ENCODE measurements at places on chromosomes 5 and 9.

DNA sequence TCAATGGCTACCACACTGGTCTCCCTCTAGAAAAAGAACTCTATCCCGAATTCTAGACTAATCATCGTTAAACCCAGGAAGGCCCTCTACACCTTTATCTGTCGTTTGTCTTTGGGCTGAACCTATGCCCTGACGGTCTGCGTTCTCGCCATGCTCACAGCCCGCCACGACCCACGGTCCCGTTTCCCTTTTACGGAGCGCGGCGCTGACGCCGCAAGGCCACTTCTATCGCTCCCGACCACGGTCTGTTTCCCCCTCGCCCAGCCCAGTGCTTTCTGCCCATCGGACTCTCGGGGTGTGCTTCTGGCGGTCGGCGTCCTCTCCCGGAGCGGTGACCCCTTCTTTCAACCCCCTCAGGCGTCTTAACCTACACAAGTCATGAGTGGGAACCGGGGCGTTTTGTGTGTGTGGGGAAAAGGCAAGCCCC lies 974 bp downstream of the C9orf40 start:
- no peak for DNase-seq

GRCh38 chr5:164255598-164256213 lies 750.3 kb downstream of the MAT2B start:
- DNase-seq = no peak

DNA sequence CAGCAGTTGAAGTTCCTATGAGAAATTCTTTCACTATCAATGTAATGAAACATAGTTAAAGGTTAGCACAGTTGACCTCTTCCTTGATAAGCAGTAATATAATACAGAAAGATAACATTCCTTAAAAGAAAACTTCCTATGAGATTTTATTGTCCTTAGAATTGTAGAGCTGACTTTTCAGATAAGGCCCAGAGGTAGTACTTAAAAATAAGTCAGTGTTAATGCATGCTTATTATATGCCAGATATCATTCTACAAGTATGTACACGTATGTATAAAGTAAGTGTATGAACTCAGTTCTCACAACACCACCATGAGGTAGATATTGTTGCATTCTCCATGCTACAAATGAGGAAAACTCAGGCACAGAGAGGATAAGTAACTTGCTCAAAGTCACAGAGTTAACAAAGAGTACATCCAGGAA lies 15.3 kb downstream of the AP3S1 start:
- no peak for DNase-seq

DNA sequence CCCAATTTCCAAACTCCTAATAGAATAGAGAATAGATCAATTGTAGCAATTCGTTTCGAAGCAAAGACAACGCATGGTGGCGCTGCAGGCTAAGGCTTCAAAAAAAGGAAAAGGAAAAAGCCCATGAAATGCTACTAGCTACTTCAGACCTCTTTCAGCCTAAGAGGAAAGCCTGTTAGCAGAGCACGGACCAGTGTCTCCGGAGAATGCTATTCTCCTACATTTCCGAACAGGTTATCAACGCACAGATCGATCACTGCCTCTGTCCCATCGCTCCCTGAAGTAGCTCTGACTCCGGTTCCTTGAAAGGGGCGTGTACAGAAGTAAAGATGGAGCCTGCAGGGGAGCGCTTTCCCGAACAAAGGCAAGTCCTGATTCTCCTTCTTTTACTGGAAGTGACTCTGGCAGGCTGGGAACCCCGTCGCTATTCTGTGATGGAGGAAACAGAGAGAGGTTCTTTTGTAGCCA lies at the start of gene PCDHB15:
Gene PCDHB15 (plus strand): TSS at position 146 of the 468 bp plus-strand sequence. CDS start 184 bp downstream, at position 330.
- no peak for DNase-seq

- DNase-seq = no peak
Measured at GRCh38 chr9:99851500-99851822, 29.8 kb downstream of the NR4A3 start.

DNA sequence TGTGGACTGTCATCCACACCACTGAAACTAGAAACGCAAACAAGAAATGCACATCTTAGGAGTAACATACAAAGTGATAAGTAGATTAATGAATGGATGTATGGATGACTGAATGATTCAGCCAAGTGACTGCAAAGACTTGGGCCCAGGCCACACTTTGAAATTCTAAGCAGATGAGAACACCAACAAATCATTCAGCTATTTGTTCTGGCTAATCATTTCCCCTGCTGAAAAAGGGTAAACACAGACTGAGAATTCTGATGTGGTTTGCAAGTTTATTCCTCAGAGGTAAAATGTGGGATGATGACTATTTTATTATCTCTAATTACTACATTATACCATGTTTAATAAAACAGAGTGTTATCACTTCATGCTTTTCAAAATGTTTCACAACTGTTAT lies 163.2 kb upstream of the ADAMTS16 start:
- DNase-seq = no peak

DNA sequence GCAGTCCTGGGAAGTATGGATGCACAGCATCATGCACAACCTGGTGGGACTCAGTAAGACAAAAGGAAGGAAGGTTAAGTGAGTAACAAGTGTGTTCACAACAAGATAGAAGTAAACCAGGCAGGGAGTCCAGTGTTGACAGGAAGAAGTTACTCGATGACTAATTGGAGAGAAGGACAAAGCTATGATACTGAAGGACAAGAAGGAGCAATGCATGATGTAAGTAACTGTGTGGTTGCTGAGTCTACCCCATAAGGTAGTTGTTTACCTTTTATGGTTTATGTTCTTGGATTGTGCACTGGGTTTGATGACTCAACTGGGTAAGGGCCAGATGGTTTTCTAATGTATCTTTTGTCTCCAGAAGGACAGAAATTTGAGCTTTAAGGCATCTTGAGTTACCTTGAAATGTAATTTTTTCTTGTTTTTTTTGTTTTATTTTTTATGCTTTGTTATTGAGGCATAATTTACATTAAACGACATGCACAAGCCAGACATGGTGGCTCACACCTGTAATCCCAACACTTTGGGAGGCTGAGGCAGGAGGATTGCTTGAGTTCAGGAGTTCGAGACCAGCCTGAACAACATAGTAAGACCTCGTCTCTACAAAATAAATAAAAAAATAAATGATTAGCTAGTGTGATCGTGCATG lies 89.2 kb upstream of the CAST start:
- DNase-seq = peak; percentile 13

DNA sequence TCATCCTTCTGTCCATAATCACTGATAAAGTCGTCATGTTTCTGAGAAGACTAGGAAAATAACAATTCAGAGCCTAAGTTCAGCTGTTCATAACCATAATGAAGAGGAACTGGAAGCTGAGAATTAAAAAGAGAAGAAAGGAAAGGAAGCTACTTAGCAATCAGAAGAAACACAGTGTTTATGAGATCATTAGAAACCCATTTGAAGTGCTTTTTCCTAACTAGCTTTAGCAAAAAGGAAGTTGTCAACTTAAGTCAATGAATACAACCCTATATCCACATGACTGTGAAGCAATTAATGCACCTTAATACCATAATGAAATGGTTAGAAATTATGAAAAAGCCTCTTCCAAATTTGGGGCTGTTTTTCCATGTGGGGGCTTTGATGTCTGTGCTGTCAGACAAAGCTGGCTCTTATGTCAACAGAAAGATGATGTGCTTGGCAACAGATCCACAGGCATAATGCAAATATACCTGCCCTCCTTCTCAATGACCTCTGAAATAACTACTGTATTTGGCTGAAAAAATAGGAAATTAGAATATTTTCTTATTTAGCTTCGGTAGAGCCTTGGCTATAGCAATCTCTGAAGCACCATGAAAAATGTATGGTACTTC lies 463.5 kb downstream of the RASEF start:
- no peak for DNase-seq

DNA sequence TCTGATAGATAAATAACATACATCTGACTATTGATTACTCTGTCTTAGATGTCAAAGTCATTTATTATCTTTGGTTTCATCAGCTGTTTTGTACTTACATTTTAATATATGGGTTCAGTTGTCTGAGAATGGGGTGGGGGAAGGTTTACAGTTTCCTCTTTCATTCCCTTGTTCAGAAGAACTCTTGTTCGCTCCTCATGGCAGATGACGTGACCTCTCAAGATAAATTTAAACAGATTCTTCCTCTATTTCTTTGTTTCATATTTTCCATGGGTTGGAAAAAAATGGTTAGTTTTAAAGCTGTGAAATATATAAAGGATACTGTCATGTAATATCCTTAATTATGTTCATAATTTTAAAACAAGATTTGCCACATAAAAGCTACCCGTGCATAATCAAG lies 61.4 kb downstream of the TSSK1B start:
- DNase-seq = no peak

GRCh38 chr5:61178702-61179101 lies 16.4 kb upstream of the SMIM15 start:
- DNase-seq = no peak

- DNase-seq = no peak
Measured at GRCh38 chr9:20566401-20566800, 55.9 kb downstream of the MLLT3 start.

DNA sequence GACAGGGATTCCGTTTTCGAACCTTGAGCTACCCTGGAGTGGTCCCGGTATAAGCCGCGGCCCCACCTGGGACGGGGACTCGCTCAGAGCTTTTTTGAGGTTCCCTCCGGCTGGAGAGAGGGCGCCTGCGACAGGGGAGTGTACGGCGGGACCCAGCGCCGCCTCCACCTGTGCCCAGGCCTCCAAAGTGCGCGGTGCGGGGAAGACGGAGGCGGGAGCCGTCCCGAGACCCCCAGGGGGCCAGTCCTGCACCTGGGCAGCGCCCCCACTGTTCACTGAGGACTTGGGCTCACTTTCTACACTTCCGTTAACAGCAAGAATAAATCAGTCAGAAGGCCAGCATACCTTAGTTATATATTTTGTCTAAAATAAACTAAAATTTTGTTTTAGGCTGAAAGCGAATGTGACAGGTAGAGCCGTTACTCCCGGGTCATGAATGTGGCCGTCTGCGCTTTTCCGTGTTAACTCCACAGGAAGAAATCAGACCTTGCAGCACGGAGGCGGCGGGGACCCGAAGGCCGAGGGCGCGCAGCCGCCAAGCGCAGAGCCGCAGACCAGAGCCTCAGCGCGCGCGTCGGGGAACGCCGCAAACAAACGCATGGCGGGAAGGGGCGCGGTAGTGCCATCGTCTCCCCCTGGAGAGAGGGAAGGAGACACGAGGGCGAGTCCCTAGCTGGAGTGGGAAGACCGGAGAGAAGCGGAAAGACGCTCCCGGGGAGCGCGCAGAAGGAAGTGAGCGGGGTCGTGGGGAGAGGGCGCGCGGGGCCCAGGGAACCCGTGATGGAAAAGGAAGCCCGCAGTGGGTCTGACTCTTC lies 14.1 kb downstream of the TRIM7 start:
- no peak for DNase-seq

- DNase-seq = peak; percentile 26
Measured at GRCh38 chr9:110089681-110090370, 118.1 kb downstream of the C9orf152 start.

GRCh38 chr9:79939819-79940218 lies 368.1 kb downstream of the TLE4 start:
- DNase-seq = no peak

DNA sequence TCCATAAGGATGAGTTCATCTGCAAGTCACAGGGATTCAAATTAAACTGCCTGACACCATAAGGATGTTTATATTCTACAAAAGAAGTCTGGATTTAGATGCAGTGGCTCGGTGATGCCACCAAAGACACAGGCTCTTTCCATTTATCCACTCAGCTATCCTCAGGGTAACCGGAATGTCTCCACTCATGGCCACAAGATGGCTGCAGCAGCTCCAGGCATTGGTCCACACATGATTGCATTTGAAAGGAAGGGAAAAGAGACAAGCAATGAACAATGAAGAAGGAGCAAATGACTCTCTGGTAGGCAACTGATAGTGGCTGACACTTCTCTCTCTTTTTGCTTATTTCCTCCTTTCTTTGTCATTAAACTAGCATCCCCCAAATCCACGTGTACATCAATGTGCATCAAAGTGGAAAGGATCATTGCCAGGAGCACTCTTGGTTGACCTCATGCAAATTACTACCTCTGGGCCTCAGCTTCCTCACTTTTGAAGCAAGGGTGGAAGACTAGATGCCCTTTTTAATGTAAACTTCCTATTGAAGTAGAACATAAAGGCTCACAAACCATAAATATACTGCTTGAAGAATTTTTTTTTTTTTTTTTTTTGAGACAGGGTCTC lies 7.2 kb upstream of the SNX30 start:
- no peak for DNase-seq

DNA sequence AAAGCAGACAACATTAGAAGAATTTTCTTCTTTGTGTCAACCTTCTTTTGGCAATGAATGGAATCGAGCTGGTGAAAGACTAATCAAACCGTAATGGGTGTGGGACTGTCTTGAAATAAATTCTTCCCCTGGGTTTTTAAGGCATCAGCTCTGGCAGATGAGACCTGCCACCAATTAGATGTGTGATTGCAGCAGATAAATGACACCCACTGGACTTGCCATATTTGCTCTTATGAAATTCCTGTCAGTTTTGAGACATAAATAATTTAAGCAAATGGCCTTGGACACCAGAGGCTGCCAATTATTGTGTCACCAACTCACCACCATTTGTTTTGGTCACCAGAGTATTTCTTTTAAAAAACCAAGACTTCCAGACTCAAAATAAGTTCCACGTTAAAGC lies 135.9 kb upstream of the RGMB start:
- DNase-seq = no peak

DNA sequence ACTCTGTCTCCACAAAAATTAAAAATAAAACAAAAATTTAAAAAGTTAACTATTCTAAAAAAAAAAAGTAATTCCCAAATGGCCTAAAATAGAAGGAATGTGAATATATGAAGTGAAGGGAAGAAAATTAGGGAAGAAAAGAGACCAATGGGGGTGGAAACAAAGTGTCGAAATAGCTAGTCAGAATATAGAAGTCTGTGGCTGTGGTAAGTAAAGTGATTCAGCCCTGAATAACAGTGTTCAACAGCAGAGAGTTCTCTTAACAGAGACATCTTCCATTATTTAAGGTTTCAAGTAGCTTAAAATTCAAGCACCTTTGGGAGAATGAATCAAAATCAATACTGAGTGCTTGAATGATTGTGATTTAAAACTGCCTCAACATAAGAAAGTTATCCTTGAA lies 51.7 kb downstream of the LPAR1 start:
- DNase-seq = no peak

DNA sequence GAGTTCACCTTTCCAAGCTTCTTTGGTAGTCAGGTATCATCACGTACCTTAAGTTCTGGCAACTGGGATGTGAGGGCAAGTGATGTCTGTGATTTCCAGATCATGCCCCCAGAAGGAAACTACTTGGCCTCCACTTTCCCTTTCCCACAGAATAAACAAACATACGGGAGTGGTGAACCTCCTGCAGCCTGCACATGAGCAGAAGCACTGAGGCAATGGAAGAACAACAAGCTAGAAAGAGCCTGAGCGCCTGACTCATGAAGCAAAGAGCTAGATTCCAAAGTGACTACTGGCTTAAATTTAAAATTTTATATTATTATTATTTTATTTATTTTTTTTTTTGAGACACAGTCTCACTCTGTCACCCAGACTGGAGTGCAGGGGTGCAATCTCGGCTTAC lies 35.0 kb downstream of the ARL15 start:
- DNase-seq = no peak

- DNase-seq = no peak
Measured at GRCh38 chr5:31130676-31131075, 62.8 kb upstream of the CDH6 start.

GRCh38 chr5:61461417-61461816 lies 129.4 kb downstream of the ZSWIM6 start:
- DNase-seq = no peak

GRCh38 chr5:154138701-154139100 lies 51.8 kb upstream of the GALNT10 start:
- no peak for DNase-seq

- DNase-seq = no peak
Measured at GRCh38 chr5:42880496-42881150, 68.9 kb upstream of the SELENOP start.

- DNase-seq = no peak
Measured at GRCh38 chr9:79155308-79155707, 416.5 kb upstream of the TLE4 start.

- DNase-seq = no peak
Measured at GRCh38 chr5:1370006-1370405, 25.1 kb upstream of the CLPTM1L start.

Data from NCI-H2171 (cell line).